ENCODE measurements at places on chromosomes 16 and 17. TPM values are rescaled to one million over a fixed set of nuclear protein-coding genes. Genes with fewer than 3 reads are reported as not detected.
A peak's percentile ranks its signal among the peaks of the same experiment; 100 is the strongest.

- no peak for DNase-seq
Observed at GRCh38 chr17:49111934-49112333, 20.6 kb upstream of the B4GALNT2 start.

DNA sequence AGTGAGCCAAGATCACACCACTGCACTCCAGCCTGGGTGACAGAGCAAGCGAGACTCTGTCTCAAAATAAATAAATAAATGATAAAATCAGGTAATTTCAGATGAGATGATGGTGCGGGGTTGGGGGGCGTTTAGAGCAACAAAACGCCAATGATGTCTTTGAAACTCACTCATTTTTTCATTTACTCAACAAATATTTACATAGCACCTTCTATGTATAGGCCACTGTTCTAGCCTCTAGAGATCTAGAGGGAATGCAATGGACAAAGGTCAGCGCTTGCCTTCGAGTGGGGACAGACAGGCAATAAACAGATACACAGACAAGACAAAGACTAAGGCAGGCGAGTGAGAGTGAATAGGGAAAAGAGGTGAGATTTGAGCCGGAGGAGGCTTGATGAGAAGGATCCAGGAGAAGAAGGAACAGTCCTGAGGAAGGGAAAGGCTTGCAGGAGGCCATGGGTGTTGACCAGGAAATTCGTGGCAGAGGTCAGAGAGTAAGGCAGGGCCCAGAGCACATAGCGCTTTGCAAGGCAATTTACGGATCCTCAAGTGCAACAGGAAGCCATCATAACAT is 14.1 kb downstream of the ALDH3A1 start:
- DNase-seq, result no peak

VWA3A gene
- 0.65 TPM for polyA plus RNA-seq

- peak; percentile 95 for DNase-seq
Observed at GRCh38 chr17:11598274-11599221, at the start of gene DNAH9. Gene DNAH9, plus strand, starts transcription at chr17:11598470. Its CDS starts 29 bp downstream, at chr17:11598499.

Measured in heart left ventricle (tissue), 16 donors.